ENCODE measurements at places on chromosomes 1 and 21.

DNA sequence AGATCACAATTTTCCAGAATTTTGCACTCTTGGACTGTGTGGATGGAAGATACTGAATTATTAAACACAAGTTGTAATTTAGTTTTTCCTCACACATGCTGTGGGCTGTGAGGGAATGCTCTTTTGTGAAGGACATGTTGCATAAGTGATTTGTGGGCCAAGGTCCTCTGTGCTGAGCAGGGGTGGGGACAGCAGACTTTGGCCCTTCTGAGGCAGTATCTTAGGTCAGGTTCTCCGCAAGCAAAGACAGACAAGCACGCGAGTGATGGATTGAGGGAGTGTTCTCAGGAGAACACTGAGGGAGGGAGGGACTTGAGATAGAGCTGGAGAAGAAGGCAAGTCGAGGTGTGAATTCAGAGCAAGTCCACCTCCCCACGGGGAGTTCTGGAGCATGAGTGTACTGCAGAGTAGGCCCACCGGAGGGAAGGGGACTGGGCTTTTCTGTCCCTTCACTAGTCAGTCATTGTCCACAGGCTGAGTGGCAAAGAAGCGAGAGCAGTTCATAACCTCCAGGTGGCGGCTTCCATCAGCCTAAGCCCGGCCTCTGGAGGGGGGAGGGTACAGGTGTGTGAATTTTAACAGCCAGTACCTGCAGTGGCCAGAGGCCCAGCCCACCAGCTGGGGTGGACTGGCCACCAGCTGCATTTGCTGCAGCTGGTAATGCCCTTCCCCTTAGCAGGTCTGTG lies 19.1 kb upstream of the CD101 start:
- no peak for DNase-seq

DNA sequence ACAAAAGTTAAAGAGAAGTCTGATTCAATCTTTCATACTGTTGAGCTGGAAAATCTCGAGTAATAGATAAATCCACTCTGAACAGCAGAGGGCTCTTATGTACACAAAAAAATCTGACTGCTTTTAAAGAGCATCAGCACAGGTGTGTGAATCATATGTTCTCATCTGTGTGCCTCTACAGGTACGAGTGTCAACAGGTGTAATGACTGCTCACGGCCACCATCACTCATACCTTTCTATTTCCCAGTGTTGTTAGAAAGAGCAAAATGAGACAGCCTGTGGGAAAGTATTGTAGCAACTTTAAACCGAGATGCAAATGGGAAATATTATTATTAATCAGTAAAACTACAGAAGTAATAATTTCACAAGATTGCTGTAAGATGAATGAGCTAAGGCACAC lies 49.0 kb upstream of the SCAF4 start:
- DNase-seq, result no peak

DNA sequence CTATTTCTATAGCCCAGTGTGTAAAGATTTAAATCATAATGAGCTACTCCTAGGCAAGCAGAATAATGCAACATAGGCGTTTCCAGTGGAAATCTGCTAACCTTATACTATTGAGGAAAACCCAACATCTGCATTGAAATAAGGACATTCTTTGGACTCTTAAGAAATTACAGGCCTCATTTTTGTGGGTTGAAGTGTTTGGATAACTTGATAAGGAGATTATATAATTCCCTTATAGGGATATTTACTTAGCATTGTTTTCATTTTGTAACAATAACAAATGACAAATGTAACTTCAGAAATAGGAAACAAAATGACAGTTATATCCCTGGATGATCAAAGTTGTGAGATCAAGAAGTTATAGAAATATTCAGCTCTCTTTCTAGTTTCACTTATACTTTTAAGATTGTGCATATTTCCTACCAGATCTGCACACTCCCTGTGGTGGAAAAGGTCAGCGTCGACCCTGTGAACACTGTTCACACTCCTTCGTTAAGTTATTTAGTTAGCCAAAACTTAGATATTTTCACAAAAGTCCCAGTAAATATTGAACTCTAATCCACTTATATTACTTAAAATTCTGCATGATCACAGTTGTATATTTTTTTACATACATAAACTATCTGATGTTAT lies 284.4 kb upstream of the C1orf105 start:
- DNase-seq, result no peak

DNA sequence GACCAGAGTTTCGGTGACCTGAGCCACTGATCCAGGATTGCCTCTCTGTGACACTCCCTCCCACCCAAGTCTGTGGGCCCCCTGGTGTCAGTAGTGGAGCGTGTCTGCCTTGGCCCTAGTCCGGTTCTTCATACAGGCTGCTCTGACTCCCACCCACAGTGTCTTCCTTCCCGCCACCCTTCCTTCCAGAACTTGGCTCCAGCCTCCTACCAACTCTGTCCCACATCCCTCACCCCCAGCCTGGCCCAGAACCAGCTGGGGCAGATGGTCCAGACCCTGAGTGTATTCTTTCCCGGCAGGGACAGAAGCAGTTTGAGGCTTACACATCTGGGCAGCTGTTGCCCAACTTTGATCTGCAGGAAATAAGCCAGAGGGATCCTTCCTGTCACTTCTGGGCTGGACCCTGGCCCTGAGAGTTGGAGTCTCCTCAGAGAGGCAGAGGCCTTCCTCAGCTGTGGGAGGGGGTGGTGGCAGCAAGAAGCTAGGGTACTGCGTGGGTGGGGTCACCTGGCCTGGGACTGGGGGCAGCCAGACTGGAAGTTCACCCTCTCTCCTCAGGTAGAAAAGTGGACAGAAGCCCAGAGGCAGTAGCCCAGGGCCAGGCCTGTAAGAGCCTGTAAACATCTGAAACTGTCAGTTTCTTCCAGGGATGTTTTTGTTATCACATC lies 43.1 kb upstream of the EPS8L3 start:
- DNase-seq, result no peak

- no peak for DNase-seq
Observed at GRCh38 chr1:116944613-116945012, 34.9 kb downstream of the PTGFRN start.

GRCh38 chr1:73593364-73593763 lies 604.6 kb downstream of the LRRIQ3 start:
- DNase-seq, result no peak

GRCh38 chr1:236741753-236742152 lies 53.3 kb upstream of the MTR start:
- DNase-seq, result no peak

DNA sequence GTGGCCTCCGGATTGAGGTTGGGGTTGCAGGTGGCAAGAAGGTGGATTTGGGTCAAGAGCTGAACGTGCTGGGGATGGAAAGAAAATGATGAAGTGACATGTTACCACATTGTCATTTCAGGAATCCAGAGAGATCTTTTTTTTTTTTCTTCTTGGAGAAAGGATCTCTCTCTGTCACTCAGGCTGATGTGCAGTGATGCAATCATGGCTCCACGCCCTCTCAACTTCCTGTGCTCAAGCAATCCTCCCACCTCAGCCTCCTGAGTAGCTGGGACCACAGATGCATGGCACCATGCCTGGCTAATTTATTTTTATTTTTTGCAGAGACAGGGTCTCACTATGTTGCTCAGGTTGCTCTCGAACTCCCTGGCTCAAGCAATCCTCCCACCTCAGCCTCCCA lies 80.6 kb downstream of the GON4L start:
- DNase-seq, result no peak

DNA sequence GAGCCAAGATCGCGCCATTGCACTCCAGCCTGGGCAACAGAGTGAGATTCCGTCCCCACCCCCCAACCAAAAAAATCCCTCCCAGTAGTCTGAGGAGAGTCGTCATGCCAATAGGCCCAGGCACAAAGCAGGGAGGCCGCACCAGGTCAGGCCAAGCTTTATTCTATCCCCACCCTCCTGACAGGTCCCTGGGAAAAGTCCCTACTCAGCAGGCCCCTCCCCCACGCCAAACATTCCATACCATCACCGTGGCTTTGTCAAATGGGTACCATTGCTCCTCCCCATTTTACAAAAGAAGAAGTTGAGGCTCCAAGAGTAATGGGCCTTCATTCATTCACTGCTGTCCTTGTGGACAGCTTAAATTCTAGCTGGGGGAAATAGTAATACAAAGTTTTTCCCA lies 5.3 kb downstream of the GPR3 start:
- DNase-seq, result no peak

- no peak for DNase-seq
Observed at GRCh38 chr1:14309984-14310383, 288.5 kb upstream of the KAZN start.

Data from nephron progenitor cell (in vitro differentiated cells).